ENCODE measurements at places on chromosomes 7 and 10. TPM values are rescaled to one million over a fixed set of nuclear protein-coding genes. Genes with fewer than 3 reads are reported as not detected.

- no peaks in the 10 kb centered on the region for H3K27me3 ChIP-seq
- no peak overlapping the region for H3K27ac ChIP-seq
- no peaks in the 10 kb centered on the region for H3K36me3 ChIP-seq
- no peak for DNase-seq
These were observed 94.1 kb upstream of the ZNF800 start for GRCh38 chr7:127486654-127487053.

GRCh38 chr10:19290770-19291169 lies 242.2 kb downstream of the MALRD1 start:
- H3K4me1 ChIP-seq = no peaks in the 10 kb centered on the region
- H3K27me3 ChIP-seq = no peaks in the 10 kb centered on the region
- no peak overlapping the region for H3K4me3 ChIP-seq
- H3K27ac ChIP-seq = no peak overlapping the region
- H3K36me3 ChIP-seq = no peaks in the 10 kb centered on the region

DNA sequence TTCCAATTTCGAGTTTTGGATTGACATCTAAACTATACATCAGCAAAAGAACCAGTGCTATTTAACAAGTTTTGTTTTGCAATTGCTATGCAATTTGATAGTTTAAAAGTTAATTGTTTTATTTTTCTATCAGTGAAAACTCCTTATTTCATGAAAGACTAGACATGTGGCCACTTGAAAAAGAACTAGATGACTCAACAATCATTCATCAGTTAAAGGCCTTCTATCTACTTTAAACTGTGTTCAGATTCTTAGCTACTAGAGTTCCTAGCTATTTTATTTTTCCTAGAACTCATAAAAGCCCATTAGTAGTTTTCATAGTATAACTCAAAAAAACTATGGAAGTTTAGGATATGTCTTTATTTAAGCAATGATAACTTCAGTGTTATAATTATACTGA lies 104.6 kb upstream of the LSM8 start:
- no peaks in the 10 kb centered on the region for H3K27me3 ChIP-seq
- DNase-seq = no peak
- no peak overlapping the region for H3K27ac ChIP-seq
- no peaks in the 10 kb centered on the region for H3K36me3 ChIP-seq
- H3K4me3 ChIP-seq = no peak overlapping the region
- H3K4me1 ChIP-seq = peaks cover 5% of the 10 kb centered on the region

- DNase-seq = no peak
- no peaks in the 10 kb centered on the region for H3K27me3 ChIP-seq
- no peaks in the 10 kb centered on the region for H3K36me3 ChIP-seq
- no peak overlapping the region for H3K4me3 ChIP-seq
- no peaks in the 10 kb centered on the region for H3K4me1 ChIP-seq
These were observed 9.2 kb upstream of the RP9 start for GRCh38 chr7:33118383-33118782.

- DNase-seq = no peak
- H3K27me3 ChIP-seq = no peaks in the 10 kb centered on the region
- H3K36me3 ChIP-seq = no peaks in the 10 kb centered on the region
These were observed 758.3 kb downstream of the KCNMA1 start for GRCh38 chr10:76879116-76879913.

DNA sequence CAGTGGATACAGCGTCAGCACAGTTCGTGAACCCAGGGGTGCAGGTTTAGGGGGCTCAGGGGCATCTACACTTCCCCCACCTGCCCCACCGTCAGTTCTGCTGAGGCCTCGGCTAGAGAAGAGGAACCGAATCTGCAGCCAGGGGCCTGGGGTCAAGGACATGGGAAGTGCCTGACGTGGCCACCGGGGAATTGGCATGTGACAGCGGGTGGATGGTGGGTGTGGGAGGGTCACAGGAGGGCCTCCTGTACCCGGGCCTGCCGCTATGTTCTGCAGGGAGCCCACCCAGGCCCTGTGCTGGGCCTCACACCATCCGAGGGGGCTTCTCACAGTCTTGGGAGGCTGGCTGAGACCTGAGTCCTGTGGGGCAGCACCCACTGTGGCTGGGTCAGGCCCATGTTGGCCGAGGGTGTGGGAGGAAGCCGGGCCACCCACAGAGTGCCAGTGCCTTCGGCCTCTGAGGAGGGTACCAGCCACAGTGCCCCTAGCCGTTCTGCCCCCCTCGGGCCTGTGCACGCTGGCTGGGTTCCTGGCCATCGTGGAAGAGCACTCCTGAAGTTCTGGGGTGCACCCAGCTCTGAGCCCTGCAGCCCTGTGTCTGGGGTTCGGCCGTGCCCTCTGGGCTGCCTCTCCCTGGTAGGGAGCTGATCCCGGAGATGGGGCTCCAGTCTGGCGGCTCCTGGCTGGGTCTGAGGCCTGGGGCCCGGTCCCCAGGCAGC lies 5.9 kb downstream of the TTYH3 start:
- peak overlapping the region; percentile 63 for H3K27ac ChIP-seq
- H3K27me3 ChIP-seq = no peaks in the 10 kb centered on the region
- no peaks in the 10 kb centered on the region for H3K36me3 ChIP-seq
- no peak for DNase-seq

- H3K27ac ChIP-seq = no peak overlapping the region
- no peaks in the 10 kb centered on the region for H3K4me1 ChIP-seq
- H3K27me3 ChIP-seq = no peaks in the 10 kb centered on the region
These were observed 21.5 kb upstream of the EPHB6 start for GRCh38 chr7:142833174-142834048.

GRCh38 chr10:58217612-58218011 lies 50.1 kb downstream of the IPMK start:
- H3K4me1 ChIP-seq = no peaks in the 10 kb centered on the region
- no peak overlapping the region for H3K27ac ChIP-seq
- no peak overlapping the region for H3K4me3 ChIP-seq
- no peak for DNase-seq

- H3K4me1 ChIP-seq = peaks cover 19% of the 10 kb centered on the region
- DNase-seq = no peak
- no peaks in the 10 kb centered on the region for H3K36me3 ChIP-seq
- H3K4me3 ChIP-seq = peak overlapping the region; percentile 36
- H3K27me3 ChIP-seq = no peaks in the 10 kb centered on the region
These were observed 57.5 kb downstream of the UNCX start for GRCh38 chr7:1290026-1290678.

GRCh38 chr7:147813316-147813715 lies 777.2 kb upstream of the C7orf33 start:
- no peaks in the 10 kb centered on the region for H3K4me1 ChIP-seq
- H3K27me3 ChIP-seq = no peaks in the 10 kb centered on the region
- H3K36me3 ChIP-seq = no peaks in the 10 kb centered on the region
- DNase-seq = no peak
- H3K27ac ChIP-seq = no peak overlapping the region
- H3K4me3 ChIP-seq = no peak overlapping the region

DNA sequence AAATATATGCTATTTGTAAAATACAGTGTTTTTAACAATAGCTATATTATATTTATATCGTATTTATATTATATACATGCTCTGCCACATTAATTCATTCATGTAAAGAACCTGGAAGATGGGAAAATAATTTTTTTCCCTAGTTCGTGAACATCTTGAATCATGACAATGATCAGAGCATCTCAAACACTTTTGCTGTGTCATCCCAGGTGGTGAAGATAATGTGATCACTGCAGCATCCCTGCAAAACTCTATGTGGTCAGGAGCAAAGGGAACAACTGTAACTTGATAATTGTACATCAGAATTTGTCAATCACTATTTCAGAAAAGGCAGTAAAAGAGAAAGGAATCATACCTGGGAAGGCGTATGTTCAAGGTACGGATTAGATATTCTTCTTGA lies 39.3 kb downstream of the RAPGEF5 start:
- no peak overlapping the region for H3K27ac ChIP-seq
- H3K36me3 ChIP-seq = no peaks in the 10 kb centered on the region
- H3K4me1 ChIP-seq = no peaks in the 10 kb centered on the region
- no peak for DNase-seq
- no peaks in the 10 kb centered on the region for H3K27me3 ChIP-seq

DNA sequence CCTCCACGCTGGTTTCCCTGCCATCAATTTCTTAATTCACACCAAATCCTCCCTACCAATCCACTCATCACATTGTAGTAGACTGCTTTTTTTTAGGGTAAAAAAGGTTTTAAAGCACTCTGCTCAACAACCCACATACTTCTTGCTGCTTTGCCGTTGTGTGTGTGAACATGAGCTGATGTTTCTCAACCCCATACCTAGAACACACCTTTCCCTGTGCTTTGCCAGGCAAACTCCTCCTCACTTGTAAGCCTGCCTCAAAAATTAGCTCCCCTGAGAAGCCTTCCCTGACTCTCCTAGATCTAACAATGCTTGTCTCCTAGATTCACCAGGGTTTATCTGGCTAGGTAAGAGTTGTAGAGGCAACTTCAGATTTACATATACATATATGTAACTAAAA lies 119.0 kb upstream of the FAM133B start:
- H3K27ac ChIP-seq = no peak overlapping the region
- DNase-seq = no peak
- no peaks in the 10 kb centered on the region for H3K36me3 ChIP-seq
- H3K4me3 ChIP-seq = no peak overlapping the region

GRCh38 chr10:97823734-97824133 lies 25.9 kb upstream of the GOLGA7B start:
- no peak overlapping the region for H3K4me3 ChIP-seq
- no peaks in the 10 kb centered on the region for H3K36me3 ChIP-seq
- no peak for DNase-seq
- no peaks in the 10 kb centered on the region for H3K27me3 ChIP-seq
- no peak overlapping the region for H3K27ac ChIP-seq

GRCh38 chr7:147235645-147236382 lies 1119.2 kb downstream of the CNTNAP2 start:
- H3K36me3 ChIP-seq = no peaks in the 10 kb centered on the region
- H3K4me1 ChIP-seq = no peaks in the 10 kb centered on the region
- no peaks in the 10 kb centered on the region for H3K27me3 ChIP-seq
- no peak overlapping the region for H3K4me3 ChIP-seq

- H3K27ac ChIP-seq = peak overlapping the region; percentile 56
- H3K4me1 ChIP-seq = peaks cover 94% of the 10 kb centered on the region
- peak; percentile 32 for DNase-seq
- H3K4me3 ChIP-seq = no peak overlapping the region
- H3K27me3 ChIP-seq = no peaks in the 10 kb centered on the region
These were observed 276.9 kb upstream of the KLF14 start for GRCh38 chr7:131010717-131011431.

DNA sequence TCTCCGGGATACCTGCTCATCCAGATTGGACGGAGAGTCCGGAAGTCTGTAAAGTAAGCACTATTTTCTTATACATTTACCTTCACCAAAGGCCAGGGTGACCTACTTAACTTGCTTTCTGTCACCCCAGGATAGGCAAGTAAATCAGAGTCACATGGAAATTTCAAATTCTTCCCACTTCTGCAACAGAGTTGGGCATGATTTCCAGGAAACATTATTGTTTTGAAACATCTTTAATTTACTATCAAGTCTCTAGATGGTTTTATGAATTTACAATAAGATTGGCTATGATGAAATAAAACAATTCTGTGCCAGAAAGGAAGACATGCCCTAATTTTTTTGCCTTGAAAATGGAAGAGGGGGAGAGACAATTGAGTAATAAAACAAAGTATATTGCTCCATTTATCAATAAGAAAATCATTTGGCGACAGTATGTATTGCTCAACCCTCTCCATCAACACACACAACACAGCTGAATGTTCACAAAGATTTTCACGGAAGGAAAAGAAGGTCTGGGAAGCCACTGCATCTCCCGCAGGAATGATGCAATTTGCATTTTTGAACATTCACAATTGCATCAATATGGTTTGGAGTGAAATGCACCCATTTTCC lies 702.8 kb downstream of the PARD3 start:
- H3K4me3 ChIP-seq = no peak overlapping the region
- peak; percentile 77 for DNase-seq

DNA sequence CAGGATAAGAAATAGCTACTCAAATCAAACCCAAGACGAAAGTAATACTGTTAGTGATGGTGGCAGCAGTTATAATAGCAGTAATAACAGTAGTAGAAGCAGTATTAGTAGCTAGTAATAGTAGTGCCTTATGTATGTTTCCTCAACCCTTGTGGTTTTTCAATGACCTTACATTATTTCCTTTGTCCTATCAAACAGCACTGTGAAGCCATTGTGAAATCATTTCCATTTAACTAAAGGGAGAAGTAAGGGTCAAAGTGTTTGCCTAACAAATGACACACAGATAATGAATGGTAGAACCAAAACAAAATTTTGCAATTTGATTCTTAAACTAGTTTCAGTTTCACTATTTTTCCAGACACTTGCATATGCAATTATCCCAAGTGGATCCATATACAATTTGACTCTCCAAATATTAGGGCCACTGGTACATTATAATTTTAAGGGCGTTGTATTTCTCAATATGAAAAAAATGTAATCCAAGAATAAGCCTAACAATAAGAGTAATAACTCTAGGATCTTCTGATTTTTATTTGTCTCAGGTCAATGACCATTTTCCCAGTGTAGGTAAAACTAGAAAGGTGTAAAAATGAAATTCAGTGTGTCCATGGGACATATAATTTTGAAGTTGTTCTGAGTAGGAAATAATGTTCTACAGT lies 33.7 kb upstream of the TMEM26 start:
- H3K4me3 ChIP-seq = no peak overlapping the region
- DNase-seq = no peak
- H3K36me3 ChIP-seq = no peaks in the 10 kb centered on the region
- no peaks in the 10 kb centered on the region for H3K4me1 ChIP-seq
- no peak overlapping the region for H3K27ac ChIP-seq

- H3K27ac ChIP-seq = no peak overlapping the region
- H3K36me3 ChIP-seq = peaks cover 28% of the 10 kb centered on the region
- no peak for DNase-seq
- peaks cover 31% of the 10 kb centered on the region for H3K4me1 ChIP-seq
These were observed 4.1 kb downstream of the NHLRC2 start for GRCh38 chr10:113858541-113858940.

- H3K27me3 ChIP-seq = no peaks in the 10 kb centered on the region
- H3K36me3 ChIP-seq = no peaks in the 10 kb centered on the region
- H3K4me3 ChIP-seq = no peak overlapping the region
- no peak for DNase-seq
These were observed 38.2 kb downstream of the ANTXRL start for GRCh38 chr10:46325021-46325420.

GRCh38 chr10:27620430-27621397 lies 116.6 kb downstream of the RAB18 start:
- no peaks in the 10 kb centered on the region for H3K27me3 ChIP-seq
- peak overlapping the region; percentile 64 for H3K27ac ChIP-seq
- no peaks in the 10 kb centered on the region for H3K36me3 ChIP-seq
- H3K4me1 ChIP-seq = peaks cover 21% of the 10 kb centered on the region

- DNase-seq = no peak
- H3K36me3 ChIP-seq = no peaks in the 10 kb centered on the region
- H3K4me3 ChIP-seq = no peak overlapping the region
- H3K27me3 ChIP-seq = no peaks in the 10 kb centered on the region
- H3K27ac ChIP-seq = no peak overlapping the region
These were observed 41.3 kb upstream of the PPP2R2D start for GRCh38 chr10:131859341-131860020.

FAM171A1 gene
- 8.6 TPM for total RNA-seq

SPDYE5 gene
- not detected for total RNA-seq

CCDC136 gene
- total RNA-seq = 17.9 TPM

ASAH2B gene
- total RNA-seq = 0.74 TPM

HHEX gene
- 6.1 TPM for total RNA-seq

RASA4B gene
- 19.6 TPM for total RNA-seq

FKBP6 gene
- total RNA-seq = not detected

ZNF853 gene
- 14.0 TPM for total RNA-seq

TDRD1 gene
- not detected for total RNA-seq

COL26A1 gene
- not detected for total RNA-seq
